ENCODE measurements at places on chromosomes 3 and 15. TPM values are rescaled to one million over a fixed set of nuclear protein-coding genes. Genes with fewer than 3 reads are reported as not detected.

Gene STAC
- 44.7 TPM for total RNA-seq

Gene SLC2A2
- not detected for total RNA-seq

Gene PLA2G4D
- under 0.01 TPM for total RNA-seq

Gene MESP2
- total RNA-seq, result 0.77 TPM

Gene CAV3
- total RNA-seq, result not detected

Gene FGD5
- 0.85 TPM for total RNA-seq

Gene EPM2AIP1
- total RNA-seq, result 14.4 TPM

Gene GOLGA6D
- not detected for total RNA-seq

Gene VWA5B2
- not detected for total RNA-seq

Gene IRAK2
- 8.1 TPM for total RNA-seq

Gene PAQR9
- total RNA-seq, result 0.19 TPM

Gene CSTA
- 0.58 TPM for total RNA-seq

Gene LRRN1
- total RNA-seq, result under 0.01 TPM

Gene ALAS1
- 27.1 TPM for total RNA-seq

Gene REC114
- not detected for total RNA-seq

Gene PHLDB2
- 61.3 TPM for total RNA-seq

Gene DNASE1L3
- 0.56 TPM for total RNA-seq

Gene OR5K2
- not detected for total RNA-seq

Gene CELSR3
- total RNA-seq, result 0.85 TPM

Gene CADM2
- 0.85 TPM for total RNA-seq

Gene ISY1
- total RNA-seq, result 35.5 TPM

Gene GXYLT2
- 13.6 TPM for total RNA-seq

Gene RBPMS2
- not detected for total RNA-seq

Gene CEMIP
- 1,057 TPM for total RNA-seq

Gene ACTRT3
- total RNA-seq, result 3.1 TPM

Gene CISH
- total RNA-seq, result 0.28 TPM

Gene MUC13
- total RNA-seq, result not detected

Gene TM4SF1
- 657 TPM for total RNA-seq

Gene HRH1
- 9.6 TPM for total RNA-seq

Gene NBEAL2
- 2.7 TPM for total RNA-seq

Gene OXTR
- 29.9 TPM for total RNA-seq

Gene EPHA6
- not detected for total RNA-seq

Gene CHST2
- 16.5 TPM for total RNA-seq

Gene SCAANT1
- not detected for total RNA-seq

Gene HESX1
- 0.85 TPM for total RNA-seq

Gene TTLL13
- not detected for total RNA-seq

Gene CEP19
- total RNA-seq, result 5.1 TPM

Gene CPN2
- not detected for total RNA-seq

Gene CHRNA7
- 0.19 TPM for total RNA-seq

Gene CKMT1A
- total RNA-seq, result not detected

Gene SLC28A1
- total RNA-seq, result under 0.01 TPM

Gene XIRP1
- not detected for total RNA-seq

Gene ZNF80
- not detected for total RNA-seq

Gene IL17RD
- total RNA-seq, result 1.7 TPM

Gene TLR9
- not detected for total RNA-seq

Gene CCDC54
- total RNA-seq, result not detected

Gene ZNF860
- total RNA-seq, result 0.85 TPM

Gene KLHL6
- total RNA-seq, result under 0.01 TPM

Gene TMEM207
- not detected for total RNA-seq

Gene DAPK2
- total RNA-seq, result 3.9 TPM

Gene TP63
- 0.28 TPM for total RNA-seq

Gene GPR171
- total RNA-seq, result not detected

Gene MLF1
- total RNA-seq, result 12.7 TPM

Gene MRPL47
- total RNA-seq, result 25.4 TPM

Gene EBLN2
- total RNA-seq, result 5.1 TPM
